CD4-positive, alpha-beta T cell treated with Interleukin-4 for 1 hour (primary cell): ENCODE measurements at places on chromosomes 6 and 20.
A peak's percentile ranks its signal among the peaks of the same experiment; 100 is the strongest.

GRCh38 chr6:145141572-145141971 lies 593.7 kb downstream of the EPM2A start:
- no peak for DNase-seq

DNA sequence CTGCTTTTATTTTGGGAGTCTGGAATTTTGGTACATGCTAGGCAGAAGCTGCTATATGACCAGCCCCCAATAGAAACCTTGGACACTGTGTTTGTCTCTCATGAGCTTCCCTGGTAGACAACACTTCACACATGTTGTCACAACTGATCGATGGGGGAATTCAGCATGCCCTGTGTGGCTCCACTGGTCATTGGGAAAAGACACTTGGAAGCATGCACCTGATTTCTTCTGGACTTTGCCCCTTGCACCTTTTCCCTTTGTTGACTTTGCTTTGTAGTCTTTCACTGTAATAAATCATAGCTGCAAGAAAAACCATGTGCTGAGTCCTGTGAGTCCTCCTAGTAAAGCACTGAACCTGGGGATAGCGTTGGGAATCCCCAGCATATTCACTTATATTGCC lies 7.9 kb upstream of the WFDC10A start:
- no peak for DNase-seq

DNA sequence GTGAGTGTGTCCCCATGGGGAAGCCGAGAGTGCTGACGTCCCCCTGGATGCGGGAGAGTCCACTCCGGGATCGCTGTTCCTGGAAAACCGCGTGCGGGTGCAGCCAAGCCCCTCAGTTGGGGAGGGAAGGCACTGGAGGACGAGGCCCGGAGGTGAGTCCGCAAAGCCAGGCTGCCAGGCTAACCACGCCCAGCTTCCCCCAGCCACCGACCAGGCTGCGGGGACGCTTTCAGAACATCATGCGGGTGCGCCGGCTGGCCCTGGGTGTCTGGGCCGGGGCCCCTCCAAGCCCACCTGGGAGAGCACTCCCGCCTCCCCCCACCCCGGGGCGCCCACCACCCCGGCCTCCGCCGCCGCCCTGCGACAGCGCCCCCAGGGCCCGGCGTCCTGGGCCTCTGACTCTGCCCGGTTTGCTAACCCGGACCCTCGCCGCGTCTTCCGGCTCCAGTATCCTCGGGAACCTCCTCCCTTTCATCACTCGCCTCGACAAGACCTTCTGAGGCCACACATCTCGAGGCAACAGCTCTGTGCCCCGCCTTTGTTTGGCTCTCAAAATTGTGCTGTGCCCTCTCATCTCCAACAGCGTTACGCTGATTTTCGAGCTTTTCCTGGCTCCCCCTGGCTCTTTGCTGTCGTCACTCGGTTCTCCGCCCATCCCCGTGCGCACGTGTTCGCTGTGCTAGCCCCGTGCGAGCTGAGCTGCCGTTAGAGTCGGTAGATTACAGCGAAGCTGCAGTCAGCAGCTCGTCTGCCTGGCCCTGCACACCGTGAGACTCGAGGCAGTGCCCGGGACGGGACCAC lies 47.1 kb upstream of the ENTPD6 start:
- DNase-seq, result peak; percentile 55

GRCh38 chr6:123062670-123063069 lies 66.6 kb downstream of the CLVS2 start:
- DNase-seq, result no peak

DNA sequence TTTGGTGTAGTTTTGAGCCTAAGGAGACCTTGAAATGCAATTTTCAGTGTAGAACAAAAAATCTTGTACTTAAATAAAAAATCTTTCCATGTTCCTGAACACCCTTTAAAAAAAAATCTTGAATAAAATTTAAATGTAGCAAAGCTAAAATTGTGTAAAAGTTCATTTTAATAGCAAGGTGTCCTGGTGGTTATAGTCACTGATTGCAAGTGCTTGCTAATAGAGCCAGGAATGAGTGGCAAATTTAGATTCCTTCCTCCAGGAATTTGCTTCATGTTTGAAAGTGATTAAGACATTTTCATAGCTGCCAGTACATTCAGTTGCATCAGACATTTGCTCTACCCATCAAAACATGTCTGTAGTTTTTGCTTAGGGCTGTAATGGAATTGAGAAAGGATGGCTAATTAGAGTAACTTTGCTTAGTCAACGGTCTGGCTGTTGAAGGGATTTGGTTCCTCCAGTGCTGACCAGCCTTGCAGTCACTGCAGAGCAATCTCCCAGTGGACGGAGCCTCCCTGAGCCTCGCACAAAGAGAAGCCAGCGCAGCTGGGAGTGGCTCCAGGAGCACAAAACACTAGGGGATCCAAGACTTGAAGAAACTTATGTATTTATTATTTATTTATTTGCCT lies 36.5 kb downstream of the AKAP12 start:
- DNase-seq, result no peak

GRCh38 chr20:55580475-55580874 lies 424.8 kb downstream of the CBLN4 start:
- DNase-seq, result no peak

GRCh38 chr20:59958626-59959025 lies 403 bp downstream of the CDH26 start:
- DNase-seq, result no peak

- DNase-seq, result no peak
Observed at GRCh38 chr6:117432273-117432672, 6.5 kb upstream of the ROS1 start.

- no peak for DNase-seq
Observed at GRCh38 chr6:24233813-24234442, 107.9 kb downstream of the NRSN1 start.

DNA sequence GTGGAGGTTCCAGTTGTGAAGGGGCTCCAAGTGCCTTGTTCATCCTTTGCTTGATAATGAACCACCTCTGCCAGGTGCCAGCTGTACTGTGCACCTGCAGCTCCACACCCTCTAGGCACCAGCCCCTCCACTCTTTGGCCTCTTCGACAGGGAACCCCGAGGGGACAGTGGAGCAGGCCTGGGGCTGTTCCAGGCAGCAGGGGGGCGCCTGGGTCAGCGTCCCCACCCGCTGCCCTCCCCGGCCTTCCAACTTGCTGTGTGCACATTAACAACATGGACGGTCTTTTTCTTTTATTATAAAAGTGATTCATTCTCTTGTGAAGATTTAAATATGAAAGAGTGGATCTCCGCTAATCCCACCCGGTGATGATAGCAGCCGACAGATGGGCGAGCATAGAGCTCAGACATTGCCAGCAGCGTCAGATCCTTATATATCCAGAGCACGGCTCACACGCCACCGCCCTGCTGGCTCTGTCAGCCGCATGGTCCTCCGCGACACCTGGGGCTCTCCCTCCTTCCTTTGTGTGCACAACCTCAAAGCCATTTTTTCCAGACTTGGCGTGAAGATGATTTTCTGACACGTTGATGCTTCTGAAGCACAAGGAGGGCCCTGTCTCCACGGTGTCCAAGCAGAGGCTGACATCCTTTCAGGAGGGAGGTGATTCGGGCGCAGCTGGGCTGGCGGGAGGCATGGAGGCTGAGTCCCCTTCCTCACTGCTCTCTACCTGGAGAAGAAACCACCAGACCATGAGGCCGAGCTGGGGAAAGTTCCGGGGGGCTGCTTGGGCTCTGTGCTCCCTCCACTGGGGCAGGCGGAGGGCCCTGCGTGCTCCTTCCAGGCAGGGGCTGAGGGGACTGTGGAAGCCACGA lies 22.2 kb upstream of the MRGBP start:
- no peak for DNase-seq

- DNase-seq, result no peak
Observed at GRCh38 chr6:25524542-25524941, 127.5 kb upstream of the SCGN start.

GRCh38 chr20:4413314-4414049 lies 308.2 kb upstream of the PRND start:
- peak; percentile 35 for DNase-seq

GRCh38 chr6:11865680-11866300 lies 87.2 kb upstream of the ADTRP start:
- no peak for DNase-seq

GRCh38 chr20:23003077-23003635 lies 32.0 kb upstream of the SSTR4 start:
- no peak for DNase-seq

DNA sequence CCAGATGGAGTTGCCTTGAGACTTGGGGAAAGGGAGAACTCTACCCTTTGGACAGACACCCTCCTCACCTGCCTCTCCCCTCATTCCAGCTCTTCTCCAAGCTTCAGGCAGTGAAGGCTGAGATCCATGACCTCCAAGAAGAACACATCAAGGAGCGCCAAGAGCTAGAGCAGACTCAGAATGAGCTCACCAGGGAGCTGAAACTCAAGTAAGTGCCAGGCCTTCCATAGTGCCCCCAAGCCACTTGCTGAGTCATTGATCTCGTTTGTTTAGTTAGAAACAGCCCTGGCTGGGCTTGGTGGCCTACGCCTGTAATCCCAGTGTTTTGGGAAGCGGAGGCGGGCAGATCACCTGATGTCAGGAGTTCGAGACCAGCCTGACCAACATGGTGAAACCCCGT lies 39.2 kb downstream of the KIF3B start:
- no peak for DNase-seq
